ENCODE measurements at places on chromosomes 6 and 20.

GRCh38 chr20:53138454-53139262 is 166.5 kb downstream of the TSHZ2 start:
- no peak for DNase-seq

GRCh38 chr6:81694207-81694606 is 58.3 kb downstream of the TENT5A start:
- DNase-seq: no peak

- no peak for DNase-seq
Observed at GRCh38 chr6:7916959-7917358, 6.4 kb upstream of the TXNDC5 start.

DNA sequence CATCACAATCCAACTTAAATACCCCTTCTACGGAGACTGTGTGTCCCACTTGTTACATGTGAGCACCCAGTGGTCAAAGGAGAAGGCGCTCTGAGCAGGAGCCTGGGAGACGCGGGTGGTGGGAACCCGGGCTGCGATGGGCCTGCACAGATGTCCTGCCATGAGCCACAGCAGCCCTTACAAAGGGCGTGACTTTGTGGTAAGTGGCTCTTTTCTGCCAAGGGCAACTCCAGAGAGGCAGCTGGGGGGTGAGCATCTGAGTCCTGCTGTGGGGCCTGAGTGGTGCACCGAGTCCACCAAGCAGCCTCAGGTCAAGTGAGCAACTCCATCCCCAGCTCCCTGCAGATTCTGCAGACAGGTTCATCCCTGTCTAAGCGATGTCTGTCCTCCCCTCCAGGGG is 33.6 kb upstream of the CST7 start:
- no peak for DNase-seq

GRCh38 chr6:164478426-164478825 is 831.0 kb downstream of the C6orf118 start:
- no peak for DNase-seq

DNA sequence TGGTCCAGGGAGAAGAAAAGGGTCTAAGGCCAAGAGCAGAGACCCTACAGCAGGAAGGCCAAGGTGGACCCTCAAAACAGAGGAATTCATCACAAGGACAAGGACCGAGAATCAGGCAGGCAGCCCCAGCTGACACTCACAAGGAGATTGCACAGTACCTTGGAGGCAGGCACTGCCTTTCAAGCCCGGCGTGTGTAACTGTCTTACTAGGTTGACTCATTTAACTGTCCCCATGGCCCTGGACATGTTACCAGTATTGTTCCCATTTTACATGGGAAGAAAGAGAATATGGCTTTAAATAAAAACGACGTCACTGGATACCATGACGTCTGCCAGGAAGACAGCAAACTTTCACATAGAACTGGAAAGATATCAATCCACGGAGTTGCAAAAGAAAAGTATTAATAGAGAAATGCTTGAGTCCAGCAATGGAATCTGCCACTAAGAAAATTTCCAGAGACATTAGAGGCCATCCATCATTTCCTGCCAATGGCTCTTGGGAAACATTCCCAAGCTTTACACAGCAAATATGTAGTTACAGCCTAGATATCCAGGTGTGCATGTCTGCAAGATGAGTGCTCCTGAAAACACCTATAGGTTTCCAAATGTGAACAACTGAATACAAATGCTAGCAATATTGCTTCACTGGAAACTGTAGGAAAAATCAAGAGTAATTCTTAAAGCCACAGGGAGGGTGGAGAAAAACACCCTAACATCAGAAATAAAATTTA is 111.5 kb upstream of the RPS6KA2 start:
- no peak for DNase-seq

DNA sequence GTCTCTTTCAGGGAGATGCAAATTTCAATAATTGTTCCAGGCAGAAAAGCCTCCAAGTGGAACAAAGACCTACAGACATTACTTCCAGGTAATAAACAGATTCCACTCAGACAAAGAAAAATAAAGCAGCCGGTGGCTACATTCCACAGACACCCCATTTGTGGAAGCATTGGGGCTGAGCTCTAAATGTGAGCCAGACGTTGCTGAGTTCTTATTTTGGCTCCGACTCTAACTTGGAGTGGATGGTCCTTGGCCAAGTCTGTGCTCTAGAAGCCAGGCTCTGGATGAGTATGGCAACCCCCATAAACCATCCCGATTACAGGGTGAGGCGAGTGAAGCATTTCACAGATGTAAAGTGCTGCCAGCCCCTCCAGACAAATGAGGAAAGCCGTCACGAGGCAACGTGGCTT is 6.6 kb downstream of the TRAM2 start:
- DNase-seq: no peak

DNA sequence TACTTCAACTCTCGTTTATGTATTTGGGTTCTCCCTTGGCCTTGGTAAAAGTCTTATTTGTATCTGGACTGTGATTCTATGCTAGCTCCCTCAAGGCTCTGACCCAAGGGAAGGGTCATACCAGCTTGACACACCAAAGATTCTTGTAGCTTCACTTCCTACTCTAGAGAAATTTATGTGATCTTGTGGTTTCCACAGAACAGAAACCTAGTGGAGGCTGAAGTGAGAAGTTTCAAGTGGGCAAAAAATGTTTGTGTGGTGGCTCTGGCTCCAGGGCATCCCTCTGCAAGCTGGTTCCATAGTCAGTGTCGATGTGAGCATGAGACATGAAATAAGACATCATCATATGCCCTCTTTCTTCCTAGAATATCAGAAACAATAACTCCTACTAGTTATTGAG is 48.1 kb upstream of the TNFRSF21 start:
- DNase-seq: no peak

DNA sequence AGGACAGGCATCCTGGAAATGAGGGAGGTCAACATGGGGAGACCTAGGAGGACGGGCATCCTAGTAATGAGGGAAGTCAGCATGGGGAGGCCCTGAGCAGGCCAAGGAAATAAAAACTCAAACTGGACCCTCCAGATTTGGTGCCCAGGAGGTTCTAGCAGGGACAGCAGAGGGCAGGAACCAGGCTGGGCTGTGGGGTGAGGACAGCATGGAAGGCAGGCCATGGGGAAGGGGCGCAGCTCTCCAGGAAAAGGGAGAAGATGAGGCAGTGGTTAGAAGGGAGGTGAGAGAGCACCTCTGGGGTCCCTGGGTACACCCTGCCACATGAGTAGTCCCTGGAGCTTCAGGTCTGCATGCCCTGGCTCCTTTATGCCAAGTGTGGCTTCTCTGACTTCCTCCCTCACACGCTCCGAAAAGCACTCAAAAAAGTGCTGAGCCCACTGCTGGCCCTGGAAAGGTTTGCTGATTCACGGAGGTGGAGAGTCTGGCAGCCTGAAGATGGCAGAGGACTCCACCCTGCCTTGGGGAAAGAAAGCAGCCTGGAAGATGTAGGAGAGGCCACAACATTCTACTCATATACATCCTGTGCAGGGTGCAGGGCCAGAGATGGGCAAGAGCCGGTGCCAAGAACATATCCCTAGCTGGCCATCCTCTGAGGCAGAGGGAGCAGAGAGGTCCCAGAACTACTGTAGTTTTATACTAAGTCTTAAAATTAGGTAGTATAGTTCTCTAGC is 154.9 kb downstream of the MRPL14 start:
- DNase-seq: no peak

DNA sequence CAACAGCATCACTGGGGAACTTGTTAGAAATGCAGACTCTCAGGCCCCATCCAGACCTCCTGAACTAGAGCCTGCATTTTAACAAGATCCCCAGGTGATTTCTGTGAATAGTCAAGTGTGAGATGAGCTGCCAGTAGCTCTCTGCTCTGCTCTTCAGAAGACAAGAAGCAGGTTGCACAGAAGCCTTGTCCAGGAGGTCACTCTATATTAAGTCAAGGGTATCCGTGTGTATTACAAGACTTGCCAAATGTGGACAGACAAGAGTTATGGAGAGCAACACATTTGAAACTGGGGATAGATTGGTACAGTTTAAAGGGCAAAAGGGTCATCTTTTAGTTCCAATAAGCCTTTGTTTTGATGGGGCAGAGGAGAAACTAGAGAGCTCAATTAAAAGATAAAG is 23.2 kb upstream of the RIN2 start:
- DNase-seq: no peak

- DNase-seq: peak; percentile 40
Observed at GRCh38 chr6:137240168-137240567, 21.0 kb upstream of the IFNGR1 start.

DNA sequence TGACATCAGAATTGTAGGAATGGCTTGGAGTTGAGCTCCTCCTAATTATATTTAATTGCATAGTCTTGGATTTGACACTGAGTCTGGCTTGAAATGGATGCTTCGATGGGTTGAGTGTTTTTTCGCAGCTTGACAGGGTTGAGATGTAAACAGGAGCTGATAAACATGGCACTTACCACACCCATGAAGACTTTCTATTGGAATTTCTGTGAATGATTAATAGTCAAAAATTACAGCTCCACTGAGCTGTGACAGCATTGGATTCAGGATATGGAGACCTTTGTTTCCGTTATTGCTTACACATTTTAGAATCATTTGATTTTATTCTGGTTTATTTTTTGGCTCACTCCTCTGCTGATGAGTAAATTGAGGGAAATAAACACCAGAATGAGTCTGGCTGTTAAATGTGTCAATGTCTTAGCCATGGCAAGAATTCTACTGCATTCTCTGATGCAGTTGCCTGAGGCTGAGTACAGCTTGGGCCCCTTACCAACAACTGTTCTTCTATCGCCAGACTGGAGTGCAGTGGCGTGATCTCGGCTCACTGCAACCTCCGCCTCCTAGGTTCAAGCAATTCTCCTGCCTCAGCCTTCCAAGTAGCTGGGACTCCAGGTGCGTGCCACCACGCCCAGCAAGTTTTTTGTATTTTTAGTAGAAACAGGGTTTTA is 128.1 kb upstream of the DOK5 start:
- no peak for DNase-seq

- DNase-seq: peak; percentile 80
Observed at GRCh38 chr6:9520417-9521151, 894.3 kb downstream of the TFAP2A start.

DNA sequence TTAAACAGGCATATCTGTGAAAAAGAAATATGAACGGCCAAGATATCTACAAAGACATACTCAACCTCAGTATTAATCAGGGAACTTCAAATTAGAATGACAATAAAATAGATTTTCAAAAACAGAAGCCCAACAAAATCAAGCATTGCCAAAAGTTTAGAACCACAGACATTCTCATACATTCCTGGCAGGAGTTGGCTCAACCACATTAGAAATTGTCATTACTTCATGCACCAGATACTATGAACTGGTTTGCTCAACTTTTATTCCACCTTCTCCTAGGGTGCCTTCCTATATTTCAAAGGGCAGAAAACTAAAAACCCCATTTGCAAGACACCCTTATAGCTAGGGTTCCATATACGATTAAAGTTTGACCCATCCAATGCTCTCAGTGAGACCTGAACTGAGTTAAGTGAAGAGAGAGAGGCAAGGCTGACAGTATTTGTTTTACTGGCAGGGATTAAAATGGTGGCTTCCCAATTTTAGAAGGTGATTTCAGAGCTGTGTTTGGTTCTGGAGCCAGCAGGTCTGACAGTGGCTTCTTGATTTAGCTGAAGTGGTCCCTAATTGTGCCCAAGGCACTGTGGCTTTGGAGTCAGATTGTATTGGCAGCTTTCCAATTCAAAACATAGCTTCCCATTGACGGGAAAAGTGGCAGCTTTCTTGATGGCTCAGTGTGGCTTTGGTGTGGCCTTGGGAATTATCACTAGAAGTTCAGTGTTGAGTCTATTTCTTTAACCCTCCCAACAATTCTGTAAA is 77.1 kb upstream of the CDYL start:
- no peak for DNase-seq

DNA sequence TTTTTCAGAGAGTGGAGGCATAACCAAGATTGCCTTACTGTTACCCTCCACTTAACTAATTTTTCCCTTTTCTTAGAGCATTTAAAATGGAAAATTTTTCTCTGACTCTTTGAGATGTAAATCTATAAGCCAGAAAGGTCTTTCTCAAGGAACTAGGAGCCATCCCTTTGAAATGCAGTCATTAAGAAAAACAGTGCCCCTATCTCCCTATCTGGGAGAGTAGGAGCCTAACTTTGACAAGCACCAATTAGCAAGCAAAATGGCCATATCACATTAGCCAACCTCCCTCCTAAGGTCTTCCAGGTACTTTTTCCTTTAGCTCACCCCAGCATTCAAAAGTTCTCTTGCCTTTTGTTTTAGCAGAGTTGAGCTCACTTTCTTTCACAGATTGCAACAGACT is 570.5 kb downstream of the EPHA7 start:
- DNase-seq: no peak

DNA sequence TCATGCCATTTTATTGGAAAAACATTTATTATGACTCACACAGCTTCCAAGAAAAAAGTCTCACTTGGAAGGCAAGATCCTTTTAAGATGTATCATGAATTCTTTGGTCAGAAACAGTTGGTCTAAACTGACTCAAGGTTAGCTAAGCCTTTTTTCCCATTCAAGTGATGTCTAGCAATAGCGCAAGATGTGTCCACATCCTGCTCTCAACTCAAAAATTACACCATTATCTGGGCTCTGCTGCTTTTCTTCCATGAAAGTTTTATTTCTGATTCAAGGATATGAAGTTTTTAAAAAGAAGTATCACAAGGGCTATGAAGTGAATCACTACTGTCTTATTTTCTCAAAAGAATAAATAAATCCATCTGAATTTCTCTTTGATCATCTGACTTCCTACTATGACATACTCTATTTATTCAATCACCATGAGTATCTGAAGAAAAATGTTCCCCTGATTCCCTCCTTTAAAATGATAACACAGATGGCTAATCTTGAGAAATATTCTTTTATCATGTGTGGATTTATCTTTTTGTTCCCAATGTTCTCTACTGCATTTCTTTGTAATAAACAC is 139.2 kb downstream of the AHI1 start:
- peak; percentile 85 for DNase-seq

GRCh38 chr6:54730767-54731630 is 115.6 kb upstream of the FAM83B start:
- no peak for DNase-seq

- DNase-seq: no peak
Observed at GRCh38 chr6:94487371-94487770, 1068.0 kb upstream of the EPHA7 start.

DNA sequence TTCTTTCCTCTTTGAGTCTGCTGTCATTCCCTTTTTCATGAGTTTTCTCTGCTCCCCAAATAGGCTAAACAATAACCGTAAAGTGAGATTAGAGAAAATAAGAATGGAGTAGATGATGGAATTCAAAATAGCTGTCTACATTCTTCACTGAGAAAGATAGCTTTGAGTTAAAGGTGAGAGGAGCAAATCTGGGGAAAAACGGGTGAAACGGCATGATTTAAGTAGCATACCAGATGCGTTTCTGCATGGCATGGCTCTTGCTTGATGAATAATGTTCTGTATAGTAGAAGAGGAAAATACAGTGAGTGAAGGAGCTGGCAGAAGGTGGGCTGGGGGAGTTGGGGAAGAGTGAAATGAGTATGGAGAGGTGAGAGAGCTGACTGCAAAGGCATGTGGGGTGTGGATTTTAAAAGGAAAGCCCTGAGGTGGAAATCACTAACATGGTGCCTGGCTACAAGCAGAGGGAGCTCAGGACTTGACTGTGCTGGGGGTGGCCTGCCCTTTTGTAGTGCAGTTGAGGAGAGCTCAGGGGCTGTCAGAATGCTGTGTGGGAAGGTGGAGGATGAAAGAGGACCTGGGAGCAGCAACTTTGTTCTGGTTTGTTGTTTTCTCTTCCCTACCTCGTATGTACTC is 8.8 kb downstream of the BICRAL start:
- DNase-seq: no peak

GRCh38 chr6:26030716-26031115 is 56.5 kb upstream of the HFE start:
- no peak for DNase-seq

All from fibroblast of skin of left quadriceps (primary cell).